HFF-Myc (cell line): ENCODE measurements at places on chromosomes 4 and X.
A peak's percentile ranks its signal among the peaks of the same experiment; 100 is the strongest.

DNA sequence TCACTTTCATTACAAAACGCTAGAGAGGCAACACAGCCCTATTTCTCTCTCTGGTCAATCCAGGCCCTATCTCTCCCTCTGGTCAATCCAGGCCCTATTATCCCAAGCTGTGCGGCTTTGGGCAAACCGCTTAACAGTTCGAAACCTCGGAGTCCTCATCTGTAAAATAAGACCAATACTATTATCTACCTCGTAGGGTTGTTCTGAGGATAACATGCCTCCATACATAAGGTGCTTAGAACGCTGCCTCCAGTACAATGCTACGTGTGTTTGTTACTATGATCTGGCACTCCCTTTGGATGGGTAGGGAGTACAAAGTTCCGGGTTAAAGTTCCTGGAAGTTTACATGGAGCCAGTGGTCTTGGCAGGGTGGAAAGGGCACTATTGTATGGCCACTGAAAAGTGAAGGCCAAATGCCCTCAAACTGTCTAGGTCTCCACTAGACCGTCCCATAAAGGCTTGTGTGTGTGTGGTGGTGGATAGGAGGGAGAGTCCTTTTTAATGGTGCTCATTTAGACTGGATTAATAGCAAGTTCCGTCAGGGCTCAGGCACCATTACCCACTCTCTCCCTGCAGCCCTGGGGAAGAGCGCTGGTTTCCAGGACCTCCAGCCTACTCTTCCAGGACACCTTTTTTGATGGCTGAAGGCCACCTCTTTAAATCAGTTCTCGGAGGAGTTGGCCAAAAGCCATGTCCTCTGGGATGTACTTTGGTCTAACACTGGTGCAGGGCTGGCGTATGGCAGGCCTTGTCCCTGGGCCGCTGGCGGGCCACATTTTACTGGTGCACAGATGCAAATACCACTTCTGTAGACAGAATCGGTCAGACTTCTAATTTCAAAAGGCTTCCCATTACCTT, 75.6 kb upstream of the BCOR start:
- no peak for DNase-seq

- no peak for DNase-seq
Measured at GRCh38 chrX:4825550-4825949, 1112.1 kb upstream of the PRKX start.

DNA sequence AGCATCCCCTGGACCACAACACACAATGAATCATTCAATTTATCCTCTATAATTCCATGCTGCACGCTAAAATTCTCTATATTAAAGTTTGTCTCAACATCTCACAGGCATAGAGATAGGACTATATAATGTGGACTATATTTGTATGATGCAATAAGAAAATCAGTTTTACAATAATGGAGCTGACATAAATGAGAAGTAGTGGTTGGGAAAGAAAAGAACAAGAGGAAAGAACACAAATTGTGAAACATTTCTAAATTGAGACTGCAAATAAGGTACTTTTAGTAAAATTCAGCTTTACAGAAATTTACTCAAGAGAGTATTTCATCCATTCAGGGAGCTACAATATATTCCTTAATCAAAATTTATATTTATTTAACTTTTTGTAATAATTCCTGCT, 120.4 kb downstream of the ARAP2 start:
- no peak for DNase-seq

GRCh38 chr4:88021824-88022223, 14.4 kb downstream of the PKD2 start:
- DNase-seq = no peak

GRCh38 chr4:83083925-83084475, 30.5 kb downstream of the PLAC8 start:
- no peak for DNase-seq

GRCh38 chr4:29128810-29129209, 1591.4 kb upstream of the PCDH7 start:
- no peak for DNase-seq

- DNase-seq = no peak
Measured at GRCh38 chr4:105572296-105572695, 19.9 kb downstream of the ARHGEF38 start.

DNA sequence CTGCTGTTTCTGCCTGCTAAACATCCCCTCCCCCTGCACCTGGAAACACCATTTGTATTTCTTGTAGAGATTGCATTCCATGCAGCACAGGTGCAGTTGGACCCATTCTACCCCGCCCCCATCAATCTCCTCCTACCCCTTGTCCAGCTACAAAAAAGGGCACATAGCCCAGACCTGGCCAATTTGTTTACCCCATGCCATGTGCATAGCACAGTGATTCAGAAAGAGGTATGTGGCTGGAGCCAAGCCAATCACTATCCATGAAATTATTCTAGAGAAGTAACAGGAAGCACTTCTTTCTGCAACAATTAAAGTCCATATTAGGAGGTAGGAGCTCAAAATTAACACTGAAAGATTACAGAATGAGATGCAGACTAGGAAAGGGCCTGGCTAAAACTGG, 20.2 kb upstream of the TMEM184C start:
- DNase-seq = peak; percentile 85

DNA sequence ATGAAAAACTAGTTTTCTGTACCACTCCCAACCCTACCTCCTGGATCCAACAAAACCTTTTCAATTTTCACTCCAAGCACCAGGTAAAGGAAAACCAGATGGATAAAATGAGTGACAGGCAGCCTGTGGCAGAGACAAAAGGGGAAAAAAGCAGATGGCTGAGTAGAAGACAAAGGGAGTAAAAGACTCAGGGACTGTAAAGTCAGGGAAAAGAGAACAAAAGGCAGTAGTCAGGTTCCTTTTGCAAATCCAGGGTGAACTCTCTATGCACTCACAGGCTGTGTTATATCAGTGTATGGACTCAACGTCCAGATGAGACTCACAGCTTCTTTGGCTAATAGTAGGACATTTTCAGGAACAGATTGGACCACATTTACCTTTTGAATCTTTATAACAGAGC, 54.2 kb downstream of the QRFPR start:
- DNase-seq = no peak

DNA sequence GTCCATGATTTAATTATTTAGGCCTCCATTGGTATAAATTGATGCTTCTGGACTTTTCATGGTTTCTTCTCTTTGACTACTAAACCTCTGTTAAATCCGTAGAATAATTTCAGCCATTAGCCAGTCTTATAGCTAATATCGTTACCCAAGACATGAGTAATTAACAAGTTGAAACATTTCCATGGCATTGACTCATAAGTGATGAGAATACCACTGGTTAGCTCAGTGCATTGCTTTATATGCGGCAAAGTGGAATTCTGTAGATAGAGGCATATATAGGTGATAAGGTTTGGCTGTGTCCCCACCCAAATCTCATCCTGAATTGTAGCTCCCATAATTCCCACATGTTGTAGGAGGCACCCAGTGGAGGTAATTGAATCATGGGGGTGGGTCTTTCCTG, 80.6 kb downstream of the VCX2 start:
- DNase-seq = no peak

DNA sequence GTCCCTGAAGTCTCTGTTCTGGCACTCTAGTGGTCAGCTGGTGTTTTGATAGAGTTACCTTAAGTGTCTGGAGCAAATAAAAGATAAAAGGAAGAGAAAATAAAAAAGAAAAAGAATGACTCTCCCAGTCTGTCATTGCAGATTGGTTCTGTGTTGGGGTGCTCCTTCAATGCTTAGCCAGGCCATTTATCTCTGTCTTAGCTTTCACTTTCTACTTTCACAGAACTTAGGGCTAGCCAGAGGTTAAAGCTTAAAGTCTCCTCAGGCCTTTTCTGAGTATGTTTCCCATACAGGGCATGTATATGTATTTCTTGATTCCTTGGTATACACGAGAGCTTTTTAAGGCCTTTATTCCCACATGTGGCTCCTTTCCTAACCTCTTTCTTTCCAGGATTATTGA, 83.1 kb upstream of the TEX13D start:
- DNase-seq = no peak

GRCh38 chrX:13007519-13008188, 32.7 kb downstream of the TMSB4X start:
- no peak for DNase-seq

DNA sequence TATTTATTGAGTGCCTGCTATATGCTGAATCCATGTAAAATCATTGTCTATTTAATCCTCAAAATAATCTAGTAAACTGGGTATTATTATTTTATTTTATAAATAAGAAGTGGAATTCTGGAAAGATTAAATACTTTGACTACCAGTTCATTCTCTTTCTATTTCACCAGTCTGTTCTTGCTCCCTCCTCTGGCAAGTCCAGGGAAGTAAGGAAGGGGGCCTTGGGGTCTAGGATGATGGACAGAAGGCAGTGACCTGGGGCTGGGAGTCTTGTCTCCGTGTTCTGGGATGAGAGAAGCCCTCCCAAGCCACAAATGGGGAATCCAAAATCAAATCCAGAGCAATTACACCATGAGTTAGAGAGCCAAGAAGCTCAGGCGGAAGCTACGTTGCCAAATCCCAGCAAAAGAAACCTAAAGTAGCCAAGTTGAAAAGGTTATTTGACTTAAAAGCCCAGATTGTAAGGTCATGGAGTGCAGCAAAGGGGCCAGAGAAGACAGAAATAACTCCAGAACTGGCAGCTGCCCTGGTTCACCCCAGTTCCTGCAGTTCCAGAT, 28.3 kb upstream of the PARM1 start:
- no peak for DNase-seq

DNA sequence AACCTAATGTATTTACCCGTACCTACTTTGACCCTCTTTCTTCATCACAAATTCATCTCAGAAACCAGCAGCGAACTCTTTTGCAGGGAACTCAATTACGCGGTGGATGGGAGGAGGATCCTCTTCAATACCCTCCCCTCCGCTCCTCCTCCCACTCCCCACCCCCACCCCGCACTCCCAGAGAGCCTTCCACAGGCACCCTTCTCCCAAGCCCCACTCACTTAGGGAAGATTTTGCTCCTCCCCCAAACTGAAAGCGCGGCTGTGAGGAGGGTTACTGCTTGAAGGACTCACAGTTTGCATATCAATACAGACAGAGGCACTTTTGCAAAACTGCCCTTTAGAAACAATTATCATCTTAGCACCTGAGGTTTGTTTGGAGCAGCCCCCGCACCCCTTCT, 960 bp upstream of the IL1RAPL1 start:
- no peak for DNase-seq

GRCh38 chrX:124594017-124594651, 247.8 kb downstream of the SH2D1A start:
- DNase-seq = no peak

GRCh38 chrX:133813971-133814370, 171.4 kb downstream of the GPC3 start:
- no peak for DNase-seq

- no peak for DNase-seq
Measured at GRCh38 chr4:113336556-113336955, 287.1 kb downstream of the ANK2 start.

GRCh38 chr4:38791010-38791409, 8.2 kb upstream of the TLR10 start:
- no peak for DNase-seq

- no peak for DNase-seq
Measured at GRCh38 chr4:133323670-133324069, 174.6 kb downstream of the PCDH10 start.

DNA sequence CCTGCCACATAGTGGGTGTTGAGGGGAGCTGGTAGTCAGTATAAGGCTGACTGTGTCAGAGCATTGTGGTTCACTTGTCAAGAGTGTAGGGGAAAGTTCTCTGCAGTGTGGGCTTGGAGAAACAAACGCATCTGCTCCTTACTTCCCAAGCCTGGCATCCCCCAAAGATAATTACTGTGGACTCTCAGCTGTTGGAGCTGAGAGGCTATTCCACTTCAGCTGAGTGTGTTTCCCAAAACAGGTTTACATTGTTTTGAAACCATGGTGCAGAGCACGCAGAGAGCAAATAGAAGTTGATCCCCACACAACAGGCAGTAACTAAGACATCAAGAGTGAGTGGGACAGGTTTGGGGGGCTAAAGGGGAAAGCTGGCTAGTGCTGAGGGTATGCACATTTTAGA, 181.0 kb upstream of the EOLA2 start:
- no peak for DNase-seq

DNA sequence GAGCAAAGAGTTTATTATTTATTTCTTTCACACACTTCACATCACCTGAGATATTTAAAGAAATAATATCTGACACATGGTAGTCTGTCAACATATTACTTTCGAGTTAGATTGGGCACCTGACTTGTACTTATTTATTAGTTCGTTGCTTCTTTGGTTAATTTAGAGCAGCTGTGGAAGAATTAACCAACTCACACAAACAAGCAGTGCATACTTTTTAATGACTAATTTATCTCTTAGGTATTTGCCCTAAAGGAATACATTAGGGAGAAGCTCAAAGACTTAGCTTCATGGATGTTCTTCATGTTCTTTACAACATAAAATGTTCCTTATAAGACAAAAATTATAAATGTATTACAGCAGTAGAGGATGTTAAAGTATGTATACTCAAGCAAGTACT, 242.9 kb downstream of the ARHGAP24 start:
- no peak for DNase-seq

GRCh38 chr4:106450249-106450648, 81.7 kb upstream of the GIMD1 start:
- no peak for DNase-seq

DNA sequence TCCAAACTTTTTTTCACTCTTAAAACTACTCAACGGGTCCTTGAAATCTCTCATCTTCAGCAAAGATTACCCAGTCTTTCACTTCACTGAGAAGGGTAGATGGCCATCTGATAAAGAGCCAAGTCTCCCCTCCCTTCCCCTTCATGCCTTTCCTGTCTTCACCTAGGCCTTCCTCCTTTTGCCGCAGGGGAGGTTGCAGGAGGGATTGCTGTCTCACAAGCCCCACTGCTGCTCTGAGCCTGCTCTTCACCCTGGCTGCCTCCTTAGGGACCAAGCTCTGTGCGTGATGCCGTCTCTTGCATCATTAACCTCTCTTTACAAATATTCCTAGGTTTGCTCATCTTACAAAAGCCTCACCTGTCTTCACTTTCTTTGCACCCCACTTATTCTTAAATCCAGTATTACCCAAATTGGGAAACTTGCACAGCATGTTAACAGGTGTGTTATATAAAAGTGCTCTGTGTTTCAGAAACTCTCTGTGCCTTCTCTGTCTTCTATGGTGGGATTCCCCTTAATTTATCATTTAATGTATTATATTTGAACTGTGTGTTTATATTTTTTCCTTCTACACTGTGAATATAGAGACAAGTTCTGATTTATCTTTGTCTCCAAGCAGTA, 3.8 kb downstream of the ZFX start:
- DNase-seq = no peak

DNA sequence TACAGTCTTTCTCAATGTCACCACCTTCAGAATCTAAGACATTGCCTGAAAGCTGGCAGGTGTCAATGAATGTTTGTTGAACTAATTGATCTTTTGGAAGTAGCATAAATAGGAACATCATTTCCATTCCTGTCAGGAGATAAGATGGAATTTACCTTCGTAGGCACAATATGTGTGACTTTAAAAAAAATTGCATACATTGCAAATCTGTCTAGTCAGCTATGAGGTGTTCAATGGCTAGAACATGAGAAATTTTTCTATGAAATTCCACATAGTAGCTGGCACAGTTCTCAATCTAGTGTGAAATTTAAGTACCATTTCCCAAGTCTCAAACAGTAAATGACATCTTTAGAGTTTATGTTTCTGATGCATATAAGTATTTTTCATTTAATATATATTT, 10.3 kb downstream of the PAGE2 start:
- DNase-seq = no peak
